ENCODE measurements at places on chromosomes 5 and 9. TPM values are rescaled to one million over a fixed set of nuclear protein-coding genes. Genes with fewer than 3 reads are reported as not detected.

GRCh38 chr9:13388157-13388556, 108.7 kb upstream of the MPDZ start:
- DNase-seq = no peak

DNA sequence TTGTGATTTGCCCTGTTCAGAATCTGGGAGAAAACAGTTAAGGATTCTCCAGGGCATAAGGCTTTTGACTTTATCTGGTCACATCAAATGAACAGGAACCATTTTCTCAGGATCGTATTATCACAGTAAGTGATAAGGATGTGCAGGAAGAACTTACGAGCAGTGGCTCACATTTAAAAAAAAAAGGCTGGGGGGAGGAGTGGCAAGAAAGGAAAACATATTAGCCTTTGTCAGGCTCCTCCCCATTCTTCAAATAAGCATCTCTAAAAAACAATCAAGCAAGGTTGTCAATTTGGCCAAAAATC, 234.3 kb upstream of the TMEM161B start:
- DNase-seq = no peak

DNA sequence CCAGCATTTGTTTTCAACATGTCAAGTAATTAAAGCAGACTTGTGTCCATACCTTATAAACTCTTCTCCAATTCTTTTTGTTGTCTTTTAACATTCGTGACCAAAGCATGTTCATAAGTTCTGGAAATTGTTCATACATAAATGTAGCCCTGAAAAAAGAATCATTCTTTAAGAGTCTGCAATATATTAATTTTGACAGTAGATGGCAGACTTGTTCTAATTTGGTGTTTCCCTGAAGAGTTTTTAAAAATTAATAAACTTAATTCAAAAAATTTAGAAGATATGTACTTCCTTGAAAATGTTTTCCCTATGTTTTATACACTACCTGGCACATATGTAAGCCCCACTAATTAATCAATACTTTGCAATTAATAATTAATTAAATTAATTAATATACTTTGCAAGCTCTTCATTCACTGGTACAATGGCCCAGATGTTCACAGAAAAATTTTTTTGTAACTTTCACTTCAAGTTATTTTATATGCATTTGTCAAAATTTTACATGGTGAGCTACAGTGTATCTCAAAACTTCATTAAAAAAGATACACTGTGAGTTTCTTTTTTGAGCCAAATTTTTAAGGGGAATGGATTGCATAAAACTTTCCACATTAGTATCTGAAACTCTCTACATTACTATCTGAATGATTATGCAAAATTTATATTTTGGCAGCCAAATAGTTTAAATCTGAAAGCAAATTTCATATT, 42.1 kb downstream of the CLINT1 start:
- DNase-seq = no peak

PTGS1 gene
- total RNA-seq = 4.0 TPM

- DNase-seq = no peak
Measured at GRCh38 chr5:88602584-88602983, 280.4 kb downstream of the MEF2C start.

DNA sequence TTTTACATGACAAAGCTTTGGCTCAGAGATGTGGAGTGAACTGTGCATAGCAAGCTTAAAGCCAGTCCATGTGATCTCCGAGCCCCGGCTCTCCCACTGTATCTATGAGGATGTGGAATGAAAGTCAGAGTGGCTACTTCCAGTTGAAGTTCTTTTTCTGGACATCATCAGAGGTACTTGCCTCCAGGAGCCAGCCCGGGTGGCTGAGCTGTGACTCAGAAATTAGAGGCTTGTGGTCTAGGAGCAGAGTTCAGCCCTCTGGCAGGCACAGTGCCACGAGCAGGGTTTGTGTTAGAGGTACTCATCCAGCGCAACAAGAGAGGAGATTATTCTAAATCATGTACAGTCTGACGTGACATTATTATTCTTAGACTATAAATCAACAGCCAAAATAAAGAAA, 322.5 kb downstream of the CDK5RAP2 start:
- no peak for DNase-seq

GRCh38 chr9:136493567-136493971, 10.7 kb upstream of the SEC16A start:
- no peak for DNase-seq

GRCh38 chr5:149873896-149874295, 70.7 kb downstream of the PDE6A start:
- no peak for DNase-seq

RANBP3L gene
- total RNA-seq = 0.38 TPM

- no peak for DNase-seq
Measured at GRCh38 chr5:92674321-92674720, 906.7 kb downstream of the NR2F1-AS1 start.
